ENCODE measurements at places on chromosomes 4 and X. TPM values are rescaled to one million over a fixed set of nuclear protein-coding genes. Genes with fewer than 3 reads are reported as not detected.

DNA sequence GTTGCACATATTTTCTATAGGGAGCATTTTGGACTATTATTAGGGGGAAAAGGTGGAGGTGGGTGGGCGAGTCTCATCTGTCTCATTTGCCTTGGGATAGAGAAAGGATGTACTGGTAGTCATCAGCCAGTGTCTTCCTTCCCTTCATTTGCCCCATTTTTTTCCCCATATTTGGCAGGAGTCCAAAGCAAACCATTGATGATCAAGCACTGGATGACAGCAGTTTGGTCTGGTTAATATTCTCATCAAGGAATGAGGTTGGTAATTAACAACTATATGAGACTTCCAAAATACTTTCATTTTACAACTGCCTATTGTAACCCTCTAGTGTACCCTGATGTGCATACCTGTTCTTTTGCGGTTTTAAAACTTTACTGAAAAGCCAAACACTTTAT, 22.6 kb upstream of the IGFBP7 start:
- no peak for DNase-seq

DNA sequence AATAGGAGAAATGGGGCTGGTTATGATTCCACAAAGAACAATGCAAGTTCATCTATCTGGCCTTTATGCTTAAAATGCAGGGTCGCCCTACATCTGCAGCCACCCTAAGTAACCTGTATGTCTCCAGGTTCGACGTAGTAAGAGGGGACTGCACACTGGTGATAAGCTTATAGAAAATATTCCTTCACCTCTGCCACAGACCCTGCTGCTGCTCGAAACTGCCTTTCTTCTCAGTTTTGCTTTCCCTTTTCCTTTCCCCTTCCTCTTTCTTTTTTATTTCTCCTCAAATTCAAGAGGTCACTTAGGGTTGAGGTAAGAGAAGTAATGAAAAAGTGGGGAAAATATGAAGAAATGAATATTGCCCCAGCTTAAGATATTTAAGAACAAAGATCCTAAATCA, 123.5 kb downstream of the DCHS2 start:
- no peak for DNase-seq

- peak; percentile 96 for DNase-seq
Observed at GRCh38 chr4:157994863-157995262, 178.0 kb downstream of the GASK1B start.

Gene HCCS
- 15.4 TPM for polyA plus RNA-seq

Gene KIT
- polyA plus RNA-seq: not detected

Gene ZMAT1
- polyA plus RNA-seq: 0.01 TPM

DNA sequence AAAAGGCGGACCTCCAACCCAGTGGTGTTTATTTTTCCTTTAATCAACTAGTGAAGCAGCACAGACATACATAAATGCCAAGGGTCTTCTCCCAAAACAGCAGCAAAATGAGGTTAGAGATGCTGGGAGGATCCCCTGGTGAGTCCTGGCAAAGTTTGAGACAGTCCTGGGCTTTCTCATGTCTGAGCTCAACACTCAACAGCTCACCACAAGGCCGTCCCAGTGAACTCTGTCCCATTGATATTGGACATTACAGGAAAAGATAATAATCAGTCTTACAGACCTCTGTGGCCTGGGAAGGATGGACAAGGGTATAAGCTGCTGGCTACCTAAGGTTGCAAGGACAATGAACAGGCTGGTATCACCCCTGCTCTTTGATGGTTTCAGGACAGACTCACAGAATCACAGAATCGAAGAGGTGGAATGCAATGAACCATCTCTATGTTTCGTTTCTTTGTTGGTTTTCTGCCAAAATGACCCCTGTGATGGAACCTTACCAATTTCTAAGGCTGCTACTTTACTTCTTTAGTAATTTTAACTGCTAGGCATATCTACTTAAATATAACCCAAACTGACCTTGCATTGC, 551.8 kb downstream of the RAB28 start:
- DNase-seq: no peak

- no peak for DNase-seq
Observed at GRCh38 chr4:127383666-127384065, 249.1 kb upstream of the INTU start.

- DNase-seq: no peak
Observed at GRCh38 chr4:90078440-90078839, 48.8 kb upstream of the CCSER1 start.

DNA sequence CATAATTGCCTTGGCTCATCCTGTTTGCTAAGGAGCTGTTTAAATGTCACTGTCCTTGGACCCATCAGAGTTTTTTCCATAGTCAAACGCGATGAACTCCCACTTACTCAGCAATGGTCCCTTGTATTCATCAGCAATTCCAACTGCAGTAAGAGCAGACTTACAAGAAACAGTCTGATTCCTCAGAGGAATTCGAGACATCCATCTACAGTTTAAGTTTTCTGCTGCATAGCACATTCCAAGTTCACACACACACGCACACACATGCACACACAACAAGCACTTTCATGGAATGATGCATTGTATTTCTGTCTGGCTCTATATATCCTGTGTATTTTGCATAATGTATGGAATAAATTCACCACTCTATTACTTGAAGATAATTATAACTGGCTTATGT, 32.7 kb upstream of the TMEM150C start:
- no peak for DNase-seq

DNA sequence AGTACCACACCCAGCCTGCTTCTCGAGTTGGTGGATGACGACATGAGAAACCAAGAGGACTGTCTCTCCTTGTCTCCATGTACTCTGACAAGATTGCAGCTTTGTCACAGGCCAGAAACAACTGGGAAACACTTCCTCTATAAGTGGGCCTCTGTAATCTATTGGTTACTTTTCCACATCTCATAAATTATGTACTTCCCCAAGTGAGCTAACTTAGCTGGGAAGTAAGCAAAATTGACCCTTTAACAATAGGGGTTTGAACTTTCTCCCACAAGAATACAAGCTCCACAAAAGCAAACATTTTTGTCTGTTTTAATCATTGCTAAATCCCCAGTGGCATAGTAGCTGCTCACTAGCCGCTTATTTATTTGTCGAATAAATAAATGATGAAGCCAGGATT, 14.1 kb upstream of the USO1 start:
- no peak for DNase-seq

- no peak for DNase-seq
Observed at GRCh38 chr4:94626942-94627341, 130.8 kb upstream of the BMPR1B start.

Gene TMPRSS11D
- polyA plus RNA-seq: not detected

- DNase-seq: no peak
Observed at GRCh38 chrX:68989456-68989855, 160.6 kb downstream of the EFNB1 start.

DNA sequence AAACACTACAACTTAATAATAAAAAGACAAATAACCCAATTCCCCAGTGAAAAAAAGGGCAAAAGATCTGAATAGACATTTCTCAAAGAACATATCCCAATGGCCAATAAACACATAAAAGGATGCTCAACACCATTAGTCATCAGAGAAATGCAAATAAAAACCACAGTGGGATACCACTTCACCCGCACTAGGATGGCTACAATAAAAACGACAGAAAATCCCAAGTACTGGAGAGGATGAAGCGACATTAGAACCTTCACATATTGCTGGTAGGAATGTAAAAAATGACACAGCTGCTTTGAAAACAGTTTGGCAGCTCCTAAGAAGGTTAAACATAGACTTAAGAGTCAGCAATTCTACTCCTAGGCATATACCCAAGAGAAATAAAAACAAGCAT, 140.6 kb upstream of the ARX start:
- DNase-seq: no peak

Gene TIGD4
- polyA plus RNA-seq: 0.15 TPM

- DNase-seq: no peak
Observed at GRCh38 chr4:183670251-183670650, 11.2 kb downstream of the TRAPPC11 start.

GRCh38 chr4:6591313-6591712, 16.3 kb downstream of the MAN2B2 start:
- no peak for DNase-seq

GRCh38 chrX:34332334-34332733, 200.2 kb upstream of the FAM47A start:
- DNase-seq: no peak

- DNase-seq: no peak
Observed at GRCh38 chr4:158018221-158018830, 154.5 kb downstream of the GASK1B start.

Gene TKTL2
- not detected for polyA plus RNA-seq

- DNase-seq: no peak
Observed at GRCh38 chrX:18575744-18576143, 96.2 kb downstream of the RS1 start.

Gene SCRG1
- polyA plus RNA-seq: not detected

DNA sequence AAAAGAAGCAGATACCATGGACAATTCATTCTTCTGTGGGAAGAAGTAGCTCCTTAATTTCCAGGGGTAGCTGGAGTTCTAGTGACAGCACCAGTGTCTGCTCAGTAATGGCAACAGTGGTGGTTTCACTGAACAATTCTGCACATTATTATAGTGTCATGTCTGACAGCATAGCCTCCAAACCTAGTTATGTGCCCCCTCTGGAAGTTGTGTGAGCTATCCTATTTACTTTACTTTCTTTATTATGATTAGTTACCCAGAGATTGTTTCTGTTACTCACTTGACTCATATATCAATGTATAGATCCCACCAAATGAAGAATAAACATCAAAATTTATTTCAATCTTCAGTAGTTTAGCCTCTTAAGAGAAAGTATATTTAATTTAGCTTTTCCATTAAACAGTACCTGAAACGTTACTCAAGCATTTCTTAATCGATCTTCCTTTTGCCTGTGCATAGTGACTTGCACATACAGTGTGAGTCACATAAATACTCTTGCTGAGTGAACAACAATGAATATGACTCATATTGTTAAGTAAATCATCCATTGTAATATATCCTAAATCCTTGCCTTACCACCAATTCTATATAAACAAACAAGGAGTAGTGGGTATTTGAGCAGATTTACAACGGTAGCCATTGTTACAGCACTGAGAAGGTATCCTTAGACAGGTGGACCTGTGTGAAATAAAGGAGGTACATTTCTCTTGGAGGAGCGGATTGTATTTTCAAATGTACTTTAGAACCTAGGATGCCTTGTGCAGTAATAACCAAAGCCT, 534.7 kb downstream of the ANKRD50 start:
- no peak for DNase-seq

Gene MMRN1
- polyA plus RNA-seq: not detected

- DNase-seq: no peak
Observed at GRCh38 chr4:1798580-1799386, 5.7 kb downstream of the FGFR3 start.

- DNase-seq: no peak
Observed at GRCh38 chr4:101400096-101400495, 52.8 kb upstream of the PPP3CA start.

DNA sequence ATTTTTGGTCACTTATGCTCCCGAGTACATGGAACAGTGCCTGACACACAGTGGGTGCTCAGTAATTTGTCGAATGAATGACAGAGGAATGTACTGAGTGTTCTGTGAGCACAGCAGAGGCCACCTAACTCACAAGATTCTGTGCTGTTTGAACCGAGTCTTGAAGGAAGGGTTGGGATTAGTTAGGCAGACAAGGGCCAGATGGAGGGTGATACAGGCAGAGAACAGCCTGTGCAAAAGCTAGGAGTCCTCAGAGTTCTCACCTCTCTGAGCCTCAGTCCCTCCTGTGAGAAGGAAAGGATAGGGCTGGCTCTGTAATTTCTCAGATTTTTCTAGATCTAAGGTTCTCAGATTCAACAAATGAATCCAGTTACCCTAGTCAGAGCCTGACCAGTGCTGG, 108.8 kb downstream of the NHSL2 start:
- no peak for DNase-seq

DNA sequence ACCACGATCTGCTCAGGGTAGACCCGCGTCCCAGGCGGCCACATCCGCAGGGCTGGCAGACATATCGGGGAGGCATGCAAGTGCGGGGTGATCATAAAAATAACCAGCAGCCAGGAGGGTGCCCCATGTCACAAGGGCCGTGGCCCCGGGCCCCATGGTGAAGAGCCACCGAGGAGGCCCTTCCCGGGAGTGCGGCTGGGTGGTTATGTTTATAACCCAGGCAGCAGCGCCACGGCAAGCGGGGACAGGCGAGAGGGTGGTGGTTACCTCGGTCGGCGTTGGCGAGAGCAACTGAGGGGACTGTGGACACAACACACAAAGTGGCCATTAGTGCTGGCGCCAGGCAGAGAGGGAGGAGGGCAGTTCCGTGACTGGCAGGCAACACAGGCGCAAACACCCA, 92.7 kb upstream of the AFAP1 start:
- no peak for DNase-seq

Gene CDKL2
- polyA plus RNA-seq: not detected

GRCh38 chr4:157072002-157072401, 3.9 kb upstream of the GLRB start:
- DNase-seq: no peak

DNA sequence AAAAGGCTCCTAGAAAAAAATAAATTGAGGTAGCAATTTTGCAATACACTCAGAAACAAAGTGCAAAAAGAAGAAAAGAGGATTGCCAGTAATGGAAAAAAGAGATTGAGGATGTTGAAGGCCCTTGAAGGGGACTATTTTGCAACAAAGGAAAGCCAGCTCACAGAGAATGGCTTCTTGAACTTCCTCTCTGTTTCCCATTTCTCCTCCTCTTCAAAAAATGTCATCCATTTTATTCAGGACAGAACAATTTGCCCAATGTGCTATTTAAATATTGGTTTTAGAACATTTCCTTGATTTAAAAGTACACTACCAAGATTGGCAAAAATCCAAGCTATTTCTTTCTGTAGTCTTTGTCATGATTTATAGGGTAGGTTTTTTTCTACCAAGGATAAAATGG, 60.2 kb downstream of the GASK1B start:
- no peak for DNase-seq

GRCh38 chrX:124388562-124388961, 42.2 kb downstream of the SH2D1A start:
- peak; percentile 9 for DNase-seq

DNA sequence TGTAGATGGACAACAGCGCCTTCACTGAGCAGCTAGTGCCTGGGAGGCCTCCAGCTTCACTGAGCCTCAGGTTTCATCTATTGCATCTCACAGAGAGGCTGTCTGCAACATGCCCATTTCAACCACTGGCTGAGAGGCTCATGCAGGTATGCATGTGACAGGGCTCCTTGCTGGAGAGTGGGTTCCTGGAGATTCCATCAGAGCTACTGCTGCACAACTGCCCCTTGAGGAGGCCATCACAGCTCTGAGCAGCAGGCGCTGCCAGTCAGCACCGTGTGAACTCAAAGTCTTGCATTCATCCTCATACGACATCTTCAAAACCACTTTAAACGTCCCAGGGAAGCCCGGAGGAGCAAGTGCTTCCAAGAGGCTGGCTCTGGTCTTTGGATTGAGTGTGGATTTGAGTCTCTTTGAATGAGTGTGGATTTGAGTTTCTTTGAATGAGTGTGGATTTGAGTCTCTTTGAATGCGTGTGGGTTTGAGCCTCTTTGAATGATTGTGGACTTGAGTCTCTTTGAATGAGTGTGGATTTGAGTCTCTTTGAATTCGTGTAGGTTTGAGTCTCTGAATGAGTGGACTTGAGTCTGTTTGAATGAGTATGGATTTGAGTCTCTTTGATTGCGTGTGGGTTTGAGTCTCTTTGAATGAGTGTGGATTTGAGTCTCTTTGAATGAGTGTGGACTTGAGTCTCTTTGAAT, 8.7 kb downstream of the P2RY8 start:
- no peak for DNase-seq

Gene RUFY3
- 17.9 TPM for polyA plus RNA-seq
